Mesenteric fat pad (tissue), 1 donor: ENCODE measurements at places on chromosomes 2 and 18. TPM values are rescaled to one million over a fixed set of nuclear protein-coding genes. Genes with fewer than 3 reads are reported as not detected.

The ASAP2 gene
- 22.9 TPM for total RNA-seq

The ALPP gene
- not detected for total RNA-seq

The PREB gene
- 76.5 TPM for total RNA-seq

The CEBPZ gene
- total RNA-seq: 45.6 TPM

The CLK1 gene
- 105 TPM for total RNA-seq

The CKAP2L gene
- not detected for total RNA-seq

DNA sequence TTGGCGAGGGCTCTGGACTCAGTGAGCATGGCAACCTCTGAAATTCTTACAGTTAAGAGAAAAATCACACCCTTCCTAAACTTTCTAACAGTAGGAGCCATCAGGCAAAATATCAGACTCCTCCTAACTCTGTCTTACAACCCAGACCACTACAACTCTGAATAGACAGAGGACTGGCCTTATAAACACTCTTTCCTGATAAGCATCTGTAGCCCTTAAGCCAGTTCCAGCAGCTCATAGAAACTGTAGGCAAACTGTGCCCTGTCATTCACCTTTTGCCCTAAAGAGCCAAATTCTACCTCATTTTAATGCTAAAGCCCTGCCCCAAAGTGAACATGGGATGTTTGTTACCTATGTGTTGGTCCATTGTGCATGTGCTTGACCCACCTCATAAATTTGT, 304.8 kb downstream of the ALK start:
- no peak for DNase-seq

GRCh38 chr2:45713591-45713990, 62.1 kb downstream of the PRKCE start:
- DNase-seq: no peak

DNA sequence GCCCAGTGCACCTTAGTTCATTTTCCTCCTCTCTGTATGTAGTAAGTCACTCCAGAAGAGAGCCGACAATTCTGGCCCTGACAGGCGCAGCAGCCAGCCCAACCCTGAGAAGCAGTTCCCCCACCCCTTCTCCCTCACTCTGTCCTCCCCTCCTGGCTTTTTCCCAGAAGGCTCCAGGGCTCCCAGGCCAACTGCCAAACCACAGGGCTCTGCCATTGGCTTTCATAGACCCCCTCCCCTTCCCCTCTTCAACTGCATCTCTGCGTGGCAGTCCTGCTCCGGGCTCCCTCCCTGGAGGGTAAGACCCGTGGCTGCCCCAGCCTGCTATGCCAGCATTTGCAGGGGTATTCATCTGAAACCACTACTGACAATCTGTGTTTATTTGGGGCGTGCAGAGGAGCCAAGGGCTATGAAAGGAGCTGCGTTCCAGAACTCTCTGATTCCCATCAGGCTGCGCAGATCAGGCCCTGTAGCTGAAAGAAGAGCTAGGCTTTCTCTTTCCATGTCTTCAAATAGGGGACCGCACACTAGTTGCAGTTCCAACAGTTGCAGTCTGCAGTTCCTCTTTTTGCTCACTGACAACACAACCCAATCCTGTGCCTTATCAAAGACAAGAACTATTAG, 388.6 kb upstream of the TNP1 start:
- no peak for DNase-seq

- no peak for DNase-seq
These were observed 123.6 kb upstream of the CYP26B1 start for GRCh38 chr2:72271276-72271614.

DNA sequence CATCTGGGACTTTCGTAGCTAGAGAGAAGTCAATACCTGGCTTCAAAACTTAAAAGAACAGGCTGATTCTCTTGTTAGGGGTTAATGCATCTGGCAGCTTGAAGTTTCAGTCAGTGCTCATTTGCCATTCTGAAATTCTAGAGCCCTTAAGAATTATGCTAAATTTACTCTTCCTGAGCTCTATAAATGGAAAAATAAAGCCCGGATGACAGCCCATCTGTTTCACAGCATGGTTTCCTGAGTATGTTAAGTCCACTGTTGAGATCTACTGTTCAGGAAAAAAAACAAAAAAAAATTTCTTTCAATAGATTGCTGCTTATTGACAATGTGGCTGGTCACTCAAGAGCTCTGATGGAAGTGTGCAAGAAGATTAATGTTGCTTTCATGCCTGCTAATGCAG, 101.3 kb upstream of the RPE start:
- no peak for DNase-seq

DNA sequence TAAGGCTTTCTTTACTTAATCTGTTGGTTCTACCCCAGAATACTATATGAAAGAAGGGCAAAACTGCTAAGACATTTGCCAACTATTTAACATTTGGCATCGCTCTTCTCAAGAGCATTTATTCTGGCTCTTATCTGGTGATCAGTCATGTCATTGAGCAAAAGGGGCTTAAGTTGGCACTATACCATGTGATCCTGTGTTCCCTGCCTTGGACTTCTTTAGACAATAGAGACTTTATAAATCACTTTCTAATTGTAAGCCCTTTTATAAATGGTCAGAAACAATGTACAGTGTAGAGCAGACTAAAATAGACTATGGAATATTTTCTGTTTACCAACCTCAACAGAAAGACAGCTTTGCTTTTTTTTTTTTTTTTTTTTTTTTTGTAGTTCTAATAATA, 52.1 kb downstream of the GTF3C3 start:
- no peak for DNase-seq

- DNase-seq: no peak
These were observed 489.1 kb upstream of the LRATD1 start for GRCh38 chr2:14143435-14143834.

GRCh38 chr2:85230679-85231467, 96.9 kb downstream of the TGOLN2 start:
- DNase-seq: no peak

DNA sequence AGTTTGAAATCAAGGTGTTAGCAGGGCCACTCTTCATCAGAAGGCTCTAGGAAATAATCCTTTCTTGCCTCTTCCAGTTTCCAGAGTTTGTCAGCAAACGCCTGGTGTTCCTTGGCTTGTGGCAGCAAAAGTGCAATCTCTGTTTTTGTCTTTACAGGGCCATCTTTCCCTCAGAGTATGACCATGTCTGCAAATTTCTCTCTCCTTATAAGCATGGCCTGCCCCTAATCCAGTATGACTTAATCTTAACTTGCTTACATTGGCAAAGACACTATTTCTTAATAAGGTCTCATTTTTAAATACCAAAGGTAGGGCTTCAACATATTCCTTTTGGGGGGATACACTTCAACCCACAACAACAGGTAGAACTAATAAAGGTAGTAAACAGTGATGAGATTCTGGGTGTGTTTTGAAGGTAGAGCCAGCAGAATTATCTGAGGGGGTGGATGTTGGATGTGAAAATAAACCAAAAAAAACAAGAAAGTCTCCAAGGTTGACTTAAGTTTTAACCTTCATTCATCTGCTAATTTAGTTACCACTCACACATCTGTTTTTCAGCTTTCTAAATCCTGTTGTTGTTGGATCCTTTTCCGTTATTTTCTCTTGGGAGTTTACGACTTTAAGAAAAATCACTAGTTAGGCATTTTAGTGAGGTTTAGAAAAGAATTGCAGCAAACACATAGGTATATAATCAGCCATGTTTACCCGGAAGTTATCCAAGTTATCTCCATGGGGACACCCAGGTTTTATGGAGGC, 234.4 kb upstream of the FIGN start:
- DNase-seq: no peak

GRCh38 chr18:79121746-79122474, 52.7 kb downstream of the ATP9B start:
- no peak for DNase-seq

- no peak for DNase-seq
These were observed 78.1 kb upstream of the KIF5C start for GRCh38 chr2:148796735-148797512.

DNA sequence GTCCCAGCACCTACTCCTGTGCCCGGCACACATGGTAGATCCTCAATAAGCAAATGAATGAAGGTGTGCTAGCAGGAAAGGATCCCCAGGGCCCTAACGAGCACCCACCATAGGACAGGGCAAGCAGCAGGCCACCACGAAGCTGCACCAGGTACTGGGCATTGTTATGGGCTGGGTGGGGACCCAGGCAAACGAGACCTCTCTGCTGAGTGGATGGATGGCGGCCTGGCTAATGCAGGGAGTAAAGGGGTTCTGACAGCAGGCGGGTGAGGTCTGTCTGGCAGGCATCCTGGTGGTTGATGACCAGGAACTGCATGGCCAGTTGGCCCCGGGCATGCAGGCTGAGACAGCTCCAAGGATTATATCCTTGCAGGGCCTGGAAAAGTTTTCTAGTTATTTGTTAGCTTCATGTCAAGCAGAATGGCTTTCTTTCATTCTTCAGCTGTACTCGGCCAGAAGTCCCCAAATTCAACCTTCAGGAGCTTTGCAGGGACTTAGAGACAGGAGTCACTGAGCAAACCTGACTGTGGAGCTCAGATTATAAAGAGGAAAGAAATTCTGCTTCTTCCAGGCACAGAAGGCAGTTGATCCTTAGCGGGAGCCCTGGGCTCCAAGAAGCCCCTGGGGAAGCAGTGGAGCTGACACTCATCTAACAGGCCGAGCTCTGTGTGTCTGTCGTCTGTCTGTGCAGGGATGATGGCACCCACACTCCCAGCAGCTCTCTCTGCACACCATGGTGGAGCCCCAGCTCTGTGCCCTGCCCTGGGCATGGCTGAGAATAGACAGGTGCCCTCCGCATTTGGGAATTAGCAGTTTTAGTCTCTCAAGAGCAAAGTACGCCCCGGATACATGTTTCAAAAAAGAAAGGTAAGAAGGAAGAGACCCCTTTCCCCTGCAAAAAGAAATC, 51.2 kb downstream of the SDC1 start:
- DNase-seq: peak; percentile 51

DNA sequence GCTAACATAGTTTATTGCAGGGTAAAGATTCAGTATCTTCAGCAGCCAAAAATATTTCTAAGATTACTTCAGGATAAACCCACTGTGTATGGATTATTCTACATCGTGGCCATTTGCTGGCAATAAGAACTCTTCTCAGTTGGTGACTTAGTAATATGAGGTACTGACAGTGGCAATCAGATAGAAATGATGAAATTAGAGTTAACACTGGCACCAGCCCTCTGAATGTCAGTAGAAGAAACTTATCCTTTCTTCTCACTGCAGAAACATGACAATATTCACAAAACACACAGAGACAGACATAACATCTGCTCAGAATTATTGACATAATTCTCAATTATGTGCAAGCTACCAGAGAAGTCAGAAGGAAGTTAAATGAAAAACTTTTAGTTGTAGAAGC, 246.3 kb upstream of the COL3A1 start:
- DNase-seq: no peak

- no peak for DNase-seq
These were observed 3.0 kb upstream of the GCG start for GRCh38 chr2:162155093-162155492.

DNA sequence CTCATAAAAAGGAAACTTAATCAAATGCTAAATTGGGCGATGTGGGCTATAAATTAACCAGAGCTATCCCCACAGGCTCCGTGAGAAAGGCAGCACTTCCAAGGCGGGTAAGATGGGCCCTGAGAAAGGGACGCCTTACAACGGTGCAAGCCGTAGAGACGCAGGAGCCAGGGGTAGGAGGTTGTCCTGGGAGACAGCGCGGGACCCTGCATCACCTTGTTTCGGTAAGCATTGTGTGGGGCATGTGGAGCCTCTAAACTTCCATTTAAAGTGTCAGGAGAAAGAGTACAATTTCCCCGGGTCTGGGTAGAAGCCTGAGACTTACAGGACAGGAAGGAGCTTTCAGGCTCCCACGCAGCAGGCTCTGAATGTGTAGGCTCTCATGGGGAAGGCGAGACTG, 1.2 kb upstream of the PER2 start:
- DNase-seq: no peak

DNA sequence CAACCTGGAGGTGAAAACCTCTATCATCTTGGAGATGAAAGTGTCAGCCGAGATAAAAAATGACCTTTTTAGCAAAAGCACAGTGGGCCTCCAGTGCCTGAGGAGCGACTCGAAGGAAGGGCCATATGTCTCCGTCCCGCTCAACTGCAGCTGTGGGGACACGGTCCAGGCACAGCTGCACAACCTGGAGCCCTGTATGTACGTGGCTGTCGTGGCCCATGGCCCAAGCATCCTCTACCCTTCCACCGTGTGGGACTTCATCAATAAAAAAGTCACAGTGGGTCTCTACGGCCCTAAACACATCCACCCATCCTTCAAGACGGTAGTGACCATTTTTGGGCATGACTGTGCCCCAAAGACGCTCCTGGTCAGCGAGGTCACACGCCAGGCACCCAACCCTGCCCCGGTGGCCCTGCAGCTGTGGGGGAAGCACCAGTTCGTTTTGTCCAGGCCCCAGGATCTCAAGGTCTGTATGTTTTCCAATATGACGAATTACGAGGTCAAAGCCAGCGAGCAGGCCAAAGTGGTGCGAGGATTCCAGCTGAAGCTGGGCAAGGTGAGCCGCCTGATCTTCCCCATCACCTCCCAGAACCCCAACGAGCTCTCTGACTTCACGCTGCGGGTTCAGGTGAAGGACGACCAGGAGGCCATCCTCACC, 90.2 kb downstream of the SH3BP4 start:
- DNase-seq: no peak

- no peak for DNase-seq
These were observed 437.2 kb upstream of the ID2 start for GRCh38 chr2:8244639-8245038.

GRCh38 chr18:74654638-74655037, 57.0 kb downstream of the ZNF407 start:
- DNase-seq: no peak

DNA sequence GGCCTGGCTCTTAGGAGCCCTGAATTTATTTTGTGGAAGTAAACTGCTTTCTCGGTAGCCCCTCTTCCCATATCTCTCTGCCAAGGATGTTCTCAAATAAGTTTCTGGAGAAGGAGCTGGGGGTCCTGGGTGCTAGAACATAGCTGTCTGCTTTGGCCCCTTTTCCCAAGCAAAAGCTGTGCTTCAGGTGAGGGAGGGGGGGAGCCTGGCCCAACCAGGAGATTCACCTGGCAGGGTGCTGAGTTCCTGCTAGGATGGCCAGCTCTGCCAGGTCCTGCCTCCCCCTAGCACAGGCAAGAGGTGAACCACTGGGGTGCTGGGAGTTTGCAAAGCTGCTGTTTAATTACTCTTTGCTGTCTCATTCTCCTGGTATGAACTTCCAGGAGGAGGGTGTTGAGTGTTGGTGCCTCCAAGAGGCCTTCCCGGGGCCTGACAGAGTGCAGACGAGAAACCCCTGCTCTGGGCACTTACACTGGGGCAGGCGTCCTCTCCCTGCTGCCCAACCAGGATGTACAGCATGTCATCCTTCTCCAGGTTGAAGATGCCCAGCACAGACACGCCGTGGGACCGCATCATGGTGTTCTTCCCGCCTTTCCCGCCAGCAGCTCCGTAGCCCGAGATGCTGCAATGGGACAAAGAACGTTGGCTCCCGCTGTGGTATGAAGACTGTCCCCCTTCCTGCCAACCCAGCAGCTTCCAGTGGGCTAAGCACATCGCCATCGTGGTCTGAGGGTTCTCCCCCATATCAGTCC, 124.2 kb downstream of the CLIP4 start:
- DNase-seq: no peak

GRCh38 chr2:212901604-212902275, 249.7 kb downstream of the IKZF2 start:
- DNase-seq: no peak

- no peak for DNase-seq
These were observed 18.7 kb downstream of the C18orf63 start for GRCh38 chr18:74334242-74334893.
